ENCODE measurements at places on chromosomes 7 and 10.

- DNase-seq, result no peak
These were observed 37.2 kb upstream of the CCDC7 start for GRCh38 chr10:32408690-32409089.

DNA sequence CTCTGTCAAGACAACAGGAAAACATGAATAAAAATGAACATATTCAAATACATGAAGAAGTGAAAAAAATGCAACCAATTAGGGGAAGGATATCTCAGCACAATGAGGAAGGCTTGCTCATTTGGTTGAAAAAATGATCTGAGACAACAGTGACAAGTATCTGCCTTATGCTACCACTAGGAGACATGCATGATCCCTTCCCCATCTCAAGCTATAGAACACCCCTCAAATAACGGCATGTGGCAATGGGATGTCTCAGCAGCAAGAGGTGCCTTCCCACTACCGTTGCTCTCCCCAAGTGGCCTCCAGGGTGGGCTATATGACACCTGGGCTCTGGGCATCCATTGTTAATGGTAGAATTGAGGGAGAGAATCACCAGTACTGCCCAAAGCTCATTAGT lies 98.1 kb upstream of the RSU1 start:
- no peak for DNase-seq

DNA sequence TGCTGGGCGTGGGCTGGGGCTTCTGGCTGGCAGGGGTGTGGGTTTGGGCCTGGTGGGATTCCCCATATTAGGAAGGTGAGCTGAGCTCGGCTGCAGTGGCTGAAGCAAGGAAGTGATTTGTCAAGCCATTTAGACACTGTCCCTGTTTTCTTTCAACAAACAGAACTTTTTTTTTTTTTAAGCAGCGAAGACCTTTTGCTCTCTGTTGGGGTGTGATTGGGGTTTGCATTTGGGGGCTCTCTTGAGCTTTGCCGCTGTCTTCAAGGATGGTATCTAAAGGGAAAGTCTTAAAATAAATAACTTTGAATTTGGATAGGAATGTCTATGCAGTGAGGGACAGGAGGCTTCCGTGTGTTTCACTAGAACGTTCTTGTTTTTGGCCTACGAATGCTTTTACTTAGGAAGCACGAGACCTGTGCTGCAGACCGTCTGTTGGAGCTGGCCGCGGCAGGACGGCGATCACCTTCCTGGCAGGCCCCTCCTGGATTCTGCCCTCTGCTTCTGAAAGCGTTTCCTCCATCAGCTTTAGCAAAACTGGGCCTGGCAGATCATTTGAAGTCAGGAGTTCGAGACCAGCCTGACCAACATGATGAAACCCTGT lies 43.9 kb downstream of the FOXK1 start:
- no peak for DNase-seq

- no peak for DNase-seq
These were observed 10.4 kb downstream of the VCL start for GRCh38 chr10:74008212-74008731.

DNA sequence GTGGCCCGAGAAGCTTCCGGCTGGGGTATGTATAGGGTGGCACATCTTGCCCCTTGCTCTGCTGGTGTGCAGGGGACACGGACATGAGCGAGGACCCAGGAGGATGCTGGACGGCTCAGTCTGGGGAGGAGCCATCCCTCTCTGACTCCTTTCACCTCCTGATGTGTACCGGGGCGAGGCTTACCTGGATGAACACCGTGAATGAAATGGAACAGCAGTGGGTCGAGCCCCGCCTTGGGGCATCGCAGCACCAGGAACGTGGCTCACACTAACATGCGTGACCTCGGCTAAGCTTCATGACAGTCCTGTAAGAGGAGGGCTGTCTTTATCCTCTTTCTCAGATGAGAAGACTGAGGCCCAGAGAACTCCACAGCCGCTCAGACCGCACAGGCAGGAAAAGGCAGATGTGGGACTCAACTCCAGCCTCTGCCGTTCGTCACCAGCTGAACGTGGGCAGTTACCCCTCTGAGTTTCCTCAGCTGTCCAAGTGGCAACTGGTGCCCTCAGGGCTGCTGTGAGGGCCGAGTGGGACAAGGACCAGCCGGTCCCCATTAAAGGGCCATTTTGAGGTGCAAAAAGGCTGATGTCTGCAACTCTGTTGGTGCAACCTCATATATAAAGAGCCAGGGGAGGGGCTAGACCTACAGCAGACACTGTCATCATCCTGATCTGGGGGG lies 54.5 kb downstream of the INSIG1 start:
- DNase-seq, result no peak

DNA sequence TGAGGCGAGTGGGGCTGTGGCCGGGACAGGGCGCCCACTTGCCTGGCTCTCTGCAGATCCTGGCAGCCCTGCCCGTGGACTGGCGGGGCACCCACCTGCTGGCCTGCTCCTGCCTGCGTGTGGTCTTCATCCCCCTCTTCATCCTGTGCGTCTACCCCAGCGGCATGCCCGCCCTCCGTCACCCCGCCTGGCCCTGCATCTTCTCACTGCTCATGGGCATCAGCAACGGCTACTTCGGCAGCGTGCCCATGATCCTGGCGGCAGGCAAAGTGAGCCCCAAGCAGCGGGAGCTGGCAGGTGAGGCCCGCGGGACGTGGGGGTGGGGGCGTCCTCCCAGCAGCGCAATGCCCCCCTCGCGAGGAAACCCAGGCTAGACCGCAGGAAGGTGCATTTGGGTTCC lies 17.6 kb downstream of the SLC29A4 start:
- no peak for DNase-seq

DNA sequence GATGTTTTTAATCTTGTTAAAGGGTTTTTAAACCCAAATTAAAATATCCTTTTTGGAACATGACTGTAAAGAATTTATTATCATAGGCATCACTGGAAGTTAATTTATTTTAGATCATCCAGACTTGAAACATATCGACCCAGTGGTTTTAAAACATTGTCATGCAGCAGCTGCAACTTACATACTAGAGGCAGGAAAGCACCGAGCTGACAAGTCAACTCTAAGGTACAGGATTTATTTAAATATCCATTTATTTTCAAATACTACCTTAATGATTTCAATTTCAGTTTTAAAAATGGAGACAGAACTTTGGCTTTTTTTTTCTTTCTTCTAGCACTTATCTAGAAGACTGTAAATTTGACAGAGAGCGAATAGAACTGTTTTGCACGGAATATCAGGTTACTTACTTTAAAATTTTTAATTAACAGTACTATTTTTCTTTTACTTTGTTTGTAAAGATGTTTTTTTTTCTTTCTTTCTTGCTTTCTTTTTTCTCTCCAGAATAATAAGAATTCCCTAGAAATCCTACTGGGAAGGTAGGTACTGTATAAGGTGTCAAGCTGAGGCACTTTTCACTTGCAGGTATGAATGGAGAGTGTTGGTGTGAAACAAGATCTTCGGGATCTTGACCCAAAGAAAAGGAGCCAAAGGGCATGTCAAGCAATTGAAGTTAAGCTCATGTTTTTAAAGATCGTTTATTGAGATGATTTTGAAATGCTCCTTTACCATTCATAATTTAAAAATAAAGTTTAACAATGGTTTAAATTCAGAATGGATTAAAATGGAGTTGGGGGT lies 1.8 kb downstream of the COMMD3 start:
- no peak for DNase-seq

DNA sequence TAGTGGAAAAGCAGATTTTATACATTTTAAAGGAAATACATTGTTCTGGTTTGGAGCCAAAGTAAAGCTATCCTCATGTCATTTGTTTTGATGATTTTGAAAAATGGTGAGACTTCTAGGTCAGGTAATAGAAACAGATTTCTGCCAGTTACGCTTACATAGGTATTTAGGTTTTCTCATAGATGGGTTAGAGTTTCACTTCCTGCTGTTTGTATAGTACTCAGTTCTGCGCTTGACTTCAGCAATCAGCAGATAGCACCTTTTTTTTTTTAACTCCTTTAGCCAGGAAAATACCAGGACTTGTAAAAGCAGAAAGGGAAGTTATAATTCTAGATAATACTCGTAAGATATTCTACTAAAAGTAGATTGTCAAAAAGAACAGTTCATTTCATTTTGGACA lies 209.8 kb upstream of the POM121L12 start:
- DNase-seq, result no peak

DNA sequence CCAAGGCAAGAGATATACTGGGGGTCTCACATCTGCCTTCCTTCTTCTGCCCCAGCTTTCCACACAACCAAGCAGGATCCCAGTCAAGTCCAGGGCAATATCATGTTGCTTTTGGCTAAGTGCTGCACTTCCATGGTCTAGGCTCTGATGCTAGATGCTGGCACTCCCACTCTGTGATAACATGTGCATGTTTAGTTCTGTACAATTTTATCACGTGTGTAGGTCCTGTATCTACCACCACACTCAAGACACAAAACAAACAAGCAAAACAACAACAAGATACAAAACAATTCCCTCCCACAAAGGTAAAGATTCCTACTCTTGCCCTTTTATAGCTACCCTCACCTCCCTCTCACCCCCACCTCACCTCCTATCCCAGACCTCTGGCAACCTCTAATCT lies 105.6 kb upstream of the HABP2 start:
- DNase-seq, result no peak

GRCh38 chr10:86658261-86658741 lies 4.0 kb downstream of the OPN4 start:
- DNase-seq, result no peak

GRCh38 chr7:110693344-110693743 lies 397.6 kb upstream of the LRRN3 start:
- no peak for DNase-seq

- DNase-seq, result no peak
These were observed 5.2 kb downstream of the AGAP3 start for GRCh38 chr7:151091431-151091830.

DNA sequence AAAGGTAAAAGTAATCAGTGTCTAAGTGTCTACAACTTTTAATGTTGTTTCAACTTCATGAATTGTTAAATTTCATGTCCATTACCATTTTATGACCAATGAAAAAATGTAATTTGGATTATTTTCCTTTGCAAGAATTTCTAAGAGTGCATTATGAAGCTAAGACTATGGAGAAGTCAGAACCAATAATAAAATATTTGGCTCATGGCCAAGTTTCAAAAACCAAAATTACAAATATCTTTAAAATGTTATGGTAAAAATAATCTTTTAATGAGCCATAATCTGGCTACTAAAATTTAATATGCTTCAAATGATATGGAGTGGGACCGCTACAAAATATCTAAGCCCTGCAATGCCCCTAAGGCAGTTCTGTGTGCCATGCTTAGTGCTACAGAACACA lies 294.1 kb upstream of the SMIM30 start:
- no peak for DNase-seq

- DNase-seq, result no peak
These were observed 37.0 kb upstream of the GLCCI1 start for GRCh38 chr7:7931626-7932025.

DNA sequence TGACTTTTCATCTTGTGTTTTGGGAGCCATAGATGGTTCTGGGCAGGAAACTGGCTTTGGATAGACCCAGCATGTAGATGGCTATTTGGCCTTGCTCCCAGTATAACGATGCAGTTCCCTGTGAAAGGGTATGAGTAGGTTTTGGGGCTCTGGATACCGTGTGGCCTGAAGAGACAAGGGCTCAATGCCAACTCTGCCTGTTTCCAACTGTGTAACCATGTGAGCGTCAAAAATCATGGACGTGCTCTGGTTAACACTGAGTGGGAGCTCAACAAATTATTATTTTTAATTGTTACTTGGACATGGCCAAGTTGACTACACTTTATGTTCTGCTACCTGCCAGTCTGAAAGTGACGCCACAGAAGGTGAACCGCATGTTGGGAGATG lies 41.8 kb downstream of the EGFR start:
- no peak for DNase-seq

- DNase-seq, result no peak
These were observed 266.6 kb downstream of the DGKB start for GRCh38 chr7:14635955-14636354.

DNA sequence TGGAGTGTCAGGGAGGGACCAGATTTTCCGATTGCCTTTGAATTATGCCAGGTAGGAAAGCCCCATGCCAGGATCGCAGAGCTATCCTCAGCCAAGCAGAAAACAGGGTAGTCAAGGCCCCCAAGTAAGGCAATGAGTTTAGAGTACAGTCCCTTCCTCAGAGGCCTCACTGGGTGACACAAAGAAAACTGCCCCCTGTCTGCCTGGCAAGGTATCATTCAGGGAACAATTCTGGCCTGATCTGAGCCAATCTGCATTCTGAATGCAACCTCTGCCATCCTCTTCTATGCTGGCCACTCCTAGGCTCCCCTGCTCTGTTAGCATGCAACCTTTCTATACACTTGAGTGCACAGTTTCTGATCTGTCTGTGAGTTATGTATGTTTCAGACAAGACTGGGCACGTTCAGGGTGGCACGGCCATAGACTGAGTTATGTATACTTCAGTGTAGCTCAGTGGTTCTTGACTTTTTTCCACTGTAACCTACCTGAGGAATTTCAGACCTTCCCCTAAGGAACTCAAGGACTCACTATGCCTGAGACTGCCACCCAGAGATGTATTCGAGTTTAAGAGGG lies 336.8 kb downstream of the PLXNA4 start:
- no peak for DNase-seq

DNA sequence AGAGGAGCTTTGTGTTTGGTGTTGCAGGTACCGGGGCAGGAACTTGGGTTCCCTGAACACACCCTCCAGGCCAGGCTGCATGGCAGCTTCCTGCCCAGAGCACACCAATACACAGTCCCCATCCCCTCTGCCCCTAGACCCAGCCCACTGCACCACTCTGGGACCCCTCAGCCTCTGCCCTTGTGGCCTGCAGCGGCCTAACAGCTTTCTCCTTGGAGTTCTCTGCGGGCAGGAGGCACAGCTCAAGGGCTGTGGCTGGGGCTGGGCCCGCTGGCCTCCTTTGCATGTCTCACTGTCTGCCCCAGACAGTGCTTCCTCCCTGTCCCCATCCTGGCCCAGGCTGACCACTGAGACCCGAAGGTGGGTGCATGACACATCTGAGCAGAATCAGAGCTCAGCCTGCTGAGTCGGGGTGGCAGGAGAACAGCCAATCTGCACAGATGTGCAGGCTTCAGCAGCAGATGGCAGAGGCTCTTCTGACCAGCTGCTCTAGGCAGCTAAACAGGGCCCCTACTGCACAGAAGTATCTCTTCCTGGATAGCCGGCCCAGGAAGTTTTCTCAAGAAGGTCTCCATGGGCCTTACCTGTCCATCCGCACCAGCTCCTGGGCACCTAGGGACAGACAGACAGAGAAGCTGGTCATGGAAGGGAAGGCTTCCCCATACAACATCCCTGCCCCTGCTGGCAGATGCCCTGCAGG lies 20.8 kb downstream of the VSIR start:
- no peak for DNase-seq

DNA sequence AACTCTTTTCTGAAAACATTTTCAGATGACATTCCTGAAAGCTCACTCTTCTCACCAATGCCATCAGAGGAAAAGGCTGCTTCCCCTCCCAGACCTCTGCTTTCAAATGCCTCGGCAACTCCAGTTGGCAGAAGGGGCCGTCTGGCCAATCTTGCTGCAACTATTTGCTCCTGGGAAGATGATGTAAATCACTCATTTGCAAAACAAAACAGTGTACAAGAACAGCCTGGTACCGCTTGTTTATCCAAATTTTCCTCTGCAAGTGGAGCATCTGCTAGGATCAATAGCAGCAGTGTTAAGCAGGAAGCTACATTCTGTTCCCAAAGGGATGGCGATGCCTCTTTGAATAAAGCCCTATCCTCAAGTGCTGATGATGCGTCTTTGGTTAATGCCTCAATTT lies 16.5 kb downstream of the ANLN start:
- no peak for DNase-seq

- DNase-seq, result no peak
These were observed 28.3 kb downstream of the FZD9 start for GRCh38 chr7:73461782-73462285.

GRCh38 chr7:26369593-26369992 lies 77.9 kb downstream of the SNX10 start:
- no peak for DNase-seq

GRCh38 chr7:24469118-24469517 lies 104.1 kb upstream of the PALS2 start:
- DNase-seq, result no peak

Data from stimulated activated CD4-positive, alpha-beta T cell treated with anti-CD3 and anti-CD28 coated beads, Interleukin-15, amount 100 ng/mL, for 48 hours (primary cell).